Activated CD4-positive, alpha-beta T cell treated with anti-CD3 and anti-CD28 coated beads for 4 hours (primary cell): ENCODE measurements at places on chromosomes 4 and X.

DNA sequence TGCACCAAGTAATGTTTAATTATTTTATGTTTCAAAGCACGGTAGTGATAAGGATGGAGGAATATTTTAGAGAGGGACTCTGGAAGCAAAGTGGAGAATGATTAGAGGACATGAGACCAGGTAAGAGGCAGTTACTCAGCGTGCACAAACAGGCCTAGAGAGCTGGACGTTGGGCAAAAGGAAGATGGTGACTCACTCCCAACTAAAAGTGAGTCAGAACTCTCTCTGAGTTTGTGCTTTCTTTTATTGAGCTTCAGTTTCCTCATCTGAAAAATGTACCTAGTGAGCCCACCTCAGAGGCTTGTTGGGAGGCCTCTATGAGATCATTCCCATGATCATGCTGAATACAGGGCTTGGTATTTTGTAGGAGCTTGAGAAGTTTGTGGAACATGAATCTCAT is 1.6 kb upstream of the ZC4H2 start:
- DNase-seq = no peak

DNA sequence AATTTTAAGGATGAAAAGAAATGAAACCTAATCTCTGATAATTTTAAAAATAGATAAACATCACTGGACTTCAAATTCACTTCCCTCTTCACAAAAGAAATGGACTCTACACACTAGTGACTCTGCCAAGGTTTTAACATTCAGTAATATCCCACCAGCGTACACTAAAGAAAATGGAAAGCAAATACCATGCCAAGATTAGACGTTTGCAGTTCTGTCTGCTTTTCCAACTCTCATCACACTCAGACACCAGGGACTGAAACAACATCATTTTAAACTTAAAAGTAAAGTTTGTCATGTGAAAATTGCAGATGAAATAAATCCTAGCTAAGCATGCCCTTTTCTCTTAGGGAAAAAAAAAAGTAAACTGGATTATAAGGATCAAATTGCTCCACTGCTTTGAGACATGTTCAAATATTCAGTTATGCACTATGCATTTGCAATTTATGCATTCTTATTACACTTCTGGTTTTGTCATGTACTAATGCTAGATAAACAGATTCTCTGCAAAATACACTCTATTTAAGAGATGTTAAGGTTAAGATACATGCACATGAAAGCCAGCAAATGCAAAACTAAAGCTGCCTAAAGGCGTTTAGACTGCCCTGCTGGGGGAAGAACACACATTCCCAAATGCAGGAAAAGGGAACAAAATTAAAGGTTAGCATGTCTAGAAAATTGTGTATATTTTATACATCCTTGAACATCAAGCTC is 534.4 kb upstream of the EPHA5 start:
- DNase-seq = no peak

GRCh38 chrX:37701588-37701987 is 16.0 kb downstream of the XK start:
- no peak for DNase-seq

- no peak for DNase-seq
These were observed 48.5 kb upstream of the PABPC1L2A start for GRCh38 chrX:73127700-73128241.
